Left ventricle myocardium superior (tissue), 1 donor: ENCODE measurements at places on chromosomes 7 and 10. TPM values are rescaled to one million over a fixed set of nuclear protein-coding genes. Genes with fewer than 3 reads are reported as not detected.

ABCA13 gene
- 0.20 TPM for total RNA-seq

- DNase-seq = no peak
Observed at GRCh38 chr7:44158873-44159631, 17.9 kb upstream of the MYL7 start.

DNA sequence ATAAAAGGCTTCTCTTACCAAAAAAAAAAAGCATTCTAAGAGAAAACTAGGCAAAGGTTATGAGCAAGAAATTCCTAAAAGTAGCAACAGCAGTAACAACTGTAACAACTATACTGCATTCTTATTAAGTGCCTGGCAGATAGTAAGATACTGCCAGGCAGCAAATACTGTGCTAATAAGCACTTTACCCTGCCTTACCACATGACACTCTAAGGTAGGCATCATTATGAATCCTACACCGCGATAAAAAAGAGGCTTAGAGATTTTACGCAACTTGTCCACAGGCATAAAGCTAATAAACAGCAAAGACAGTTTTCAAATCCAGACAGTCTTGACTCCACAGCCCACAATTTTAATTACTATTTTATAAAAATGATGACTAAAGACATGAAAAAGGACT is 83.2 kb downstream of the USP6NL start:
- DNase-seq = no peak

GRCh38 chr7:105644937-105645336 is 63.6 kb upstream of the EFCAB10 start:
- no peak for DNase-seq

RASA4B gene
- total RNA-seq = 7.5 TPM

MCM7 gene
- total RNA-seq = 23.9 TPM

ZNF467 gene
- total RNA-seq = 7.8 TPM
